Mesenchymal stem cell (in vitro differentiated cells and primary cell): ENCODE measurements at places on chromosomes 3 and 15.

DNA sequence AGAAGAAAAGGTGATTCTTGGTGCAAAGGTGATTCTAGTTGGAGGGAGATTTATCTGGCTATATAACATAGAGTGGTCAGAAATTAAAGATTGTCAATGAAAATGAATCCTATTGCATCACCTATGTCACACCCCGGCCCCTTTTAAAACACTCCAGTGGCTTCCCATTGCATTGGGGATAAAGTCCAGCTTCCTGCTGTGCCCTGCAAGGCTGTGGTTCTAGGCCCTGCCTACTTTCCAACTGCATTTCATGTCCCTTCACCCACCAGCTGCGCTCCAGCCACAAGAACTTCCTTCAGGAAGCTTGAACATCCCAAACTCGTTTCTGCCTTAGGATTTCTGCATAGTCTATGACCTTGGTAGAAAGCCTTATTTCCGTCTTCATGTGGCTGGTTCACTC is 118.7 kb upstream of the UMPS start:
- DNase-seq: no peak

DNA sequence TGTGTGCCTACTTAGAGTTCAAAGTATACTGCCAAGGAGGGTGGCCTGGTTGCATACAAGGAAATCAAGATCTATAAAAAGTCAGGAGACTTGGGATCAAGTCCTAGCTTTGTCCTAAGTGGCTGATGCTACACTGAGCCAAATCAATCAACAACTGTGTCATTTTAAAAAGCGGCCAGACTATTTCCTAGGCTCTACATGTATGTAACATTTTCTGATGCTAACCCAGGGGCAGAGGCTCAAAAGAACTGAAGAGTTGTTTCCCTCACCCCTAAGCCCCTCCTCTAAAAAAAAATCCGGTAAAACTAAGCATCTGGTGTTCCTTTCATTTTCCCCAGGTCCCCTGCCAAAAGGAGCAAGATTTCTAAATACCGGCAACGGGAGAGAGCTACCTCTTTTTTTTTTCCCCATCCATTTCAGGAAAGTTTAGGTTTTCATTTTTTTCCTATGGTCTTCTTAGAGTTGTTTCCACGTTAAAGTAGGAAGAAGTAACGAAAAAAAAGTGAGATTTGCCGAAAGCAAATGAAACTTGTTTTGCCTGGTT is 18.8 kb upstream of the CHD2 start:
- no peak for DNase-seq

DNA sequence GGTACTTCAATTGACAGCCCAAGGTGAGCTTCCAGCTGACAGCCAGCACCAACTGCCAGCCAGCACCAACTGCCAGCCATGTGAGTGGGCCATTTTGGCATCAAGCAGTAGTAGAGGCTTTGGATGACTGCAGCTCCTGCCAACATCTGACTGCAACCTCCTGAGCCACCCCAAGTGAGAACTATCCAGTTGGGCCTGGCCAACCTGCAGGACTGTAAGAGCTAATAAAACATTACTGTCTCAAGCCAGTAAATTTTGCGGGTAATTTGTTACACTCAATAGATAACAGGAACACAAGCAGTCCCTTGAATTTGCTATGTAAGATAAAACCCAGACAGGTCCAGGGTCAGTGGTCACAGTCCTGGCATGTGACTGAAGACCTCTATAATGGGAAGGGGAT is 29.7 kb downstream of the EPHB1 start:
- no peak for DNase-seq

DNA sequence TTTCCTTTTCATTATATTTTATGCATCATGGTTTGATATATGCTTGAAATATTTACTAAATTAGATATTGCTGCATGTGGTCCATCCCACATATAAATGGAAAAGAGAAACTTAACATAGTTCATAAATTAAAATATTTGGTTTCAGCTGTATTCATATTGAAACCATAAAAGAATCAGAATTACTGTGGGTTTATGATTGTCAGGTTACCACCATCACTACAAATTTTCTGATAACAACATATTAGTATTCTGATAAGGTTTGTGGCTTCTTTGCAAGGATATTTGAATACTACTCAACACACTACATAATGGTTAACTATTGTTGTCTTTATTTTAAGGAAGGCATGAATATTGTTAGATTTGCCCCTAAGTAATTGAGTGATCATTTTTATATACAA is 235.5 kb downstream of the UBE2E2 start:
- DNase-seq: no peak

- peak; percentile 12 for DNase-seq
Observed at GRCh38 chr15:26864664-26865191, 2.1 kb upstream of the GABRA5 start.

- peak; percentile 62 for DNase-seq
Observed at GRCh38 chr3:30012941-30013543, 593.4 kb upstream of the TGFBR2 start.

- peak; percentile 44 for DNase-seq
Observed at GRCh38 chr3:165903885-165904630, 66.8 kb upstream of the BCHE start.

GRCh38 chr3:53238051-53238850 is 17.6 kb downstream of the TKT start:
- DNase-seq: peak; percentile 93

- DNase-seq: no peak
Observed at GRCh38 chr3:129348734-129349133, 70.1 kb downstream of the HMCES start.

- peak; percentile 74 for DNase-seq
Observed at GRCh38 chr15:64067564-64068030, 21.3 kb upstream of the DAPK2 start.

DNA sequence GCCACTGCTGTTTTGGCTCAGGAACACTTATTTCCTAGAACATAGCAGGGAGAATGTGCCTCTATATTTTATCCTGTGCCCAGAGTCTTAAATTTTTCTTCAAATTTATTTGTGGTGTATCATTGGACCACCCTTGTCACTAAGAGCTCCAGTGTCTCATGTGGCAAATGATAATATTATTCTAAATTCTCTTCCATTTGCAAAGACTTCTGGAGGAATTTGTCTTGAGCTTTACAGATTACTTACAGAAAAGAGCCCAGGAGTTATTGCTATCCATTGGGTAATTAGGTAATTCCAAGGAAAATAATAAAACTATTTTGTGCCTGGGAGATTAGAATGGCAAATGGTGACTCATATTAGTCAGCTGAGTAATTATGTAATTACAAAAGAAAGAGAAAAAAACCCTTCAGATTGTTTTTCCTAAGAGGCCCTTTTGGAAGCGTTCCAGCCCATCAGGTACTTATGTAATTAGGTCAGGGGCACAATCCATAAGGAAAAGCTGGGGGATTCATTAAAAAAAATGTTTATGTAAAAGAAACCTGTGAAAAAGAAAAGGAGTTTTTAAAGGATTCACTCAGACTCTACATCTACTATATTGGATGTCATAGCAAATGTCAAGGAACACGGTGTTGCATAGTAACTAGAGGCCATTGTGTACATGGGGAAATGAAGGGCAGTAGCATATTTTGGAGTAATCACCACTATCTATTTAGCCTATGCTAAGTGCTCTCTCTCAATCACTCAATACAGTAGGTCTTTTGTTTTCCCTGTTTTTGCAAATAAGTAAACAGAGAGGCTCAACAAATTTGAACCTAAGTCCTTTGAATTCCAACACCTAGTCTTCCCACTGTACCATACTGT is 380.9 kb upstream of the RARB start:
- peak; percentile 41 for DNase-seq

DNA sequence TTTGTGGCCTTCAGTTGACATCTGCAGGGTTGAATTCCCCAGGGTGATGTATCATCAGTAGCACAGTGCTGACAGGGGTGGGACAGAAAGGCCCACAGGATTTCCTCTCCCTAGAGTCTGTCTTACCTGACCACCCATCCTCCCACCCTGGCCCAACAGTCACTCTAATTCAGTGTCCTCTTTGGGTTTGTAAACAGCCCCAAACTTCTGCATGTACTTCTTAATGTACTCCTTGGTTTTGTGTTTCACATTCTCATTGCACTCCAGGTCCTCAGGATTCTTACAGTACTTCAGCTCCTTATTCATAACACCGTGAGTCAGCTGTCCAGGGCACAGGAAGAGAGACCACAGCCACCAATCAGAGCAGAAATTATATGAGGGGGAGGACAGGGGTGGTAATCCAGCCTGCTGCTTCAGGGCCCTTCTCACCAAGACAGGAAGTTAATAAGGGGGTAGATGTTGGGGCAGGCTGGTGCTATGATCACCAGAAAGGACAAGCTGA is 37.5 kb downstream of the NBEAL2 start:
- peak; percentile 80 for DNase-seq

GRCh38 chr3:162956711-162957110 is 1460.1 kb downstream of the OTOL1 start:
- no peak for DNase-seq

- no peak for DNase-seq
Observed at GRCh38 chr15:46322753-46323152, 687.9 kb downstream of the SQOR start.

- peak; percentile 41 for DNase-seq
Observed at GRCh38 chr15:90201944-90202375, 830 bp downstream of the SEMA4B start.

GRCh38 chr3:34212175-34212574 is 413.7 kb downstream of the PDCD6IP start:
- DNase-seq: no peak

GRCh38 chr3:104868291-104868690 is 498.4 kb upstream of the ALCAM start:
- peak; percentile 8 for DNase-seq

DNA sequence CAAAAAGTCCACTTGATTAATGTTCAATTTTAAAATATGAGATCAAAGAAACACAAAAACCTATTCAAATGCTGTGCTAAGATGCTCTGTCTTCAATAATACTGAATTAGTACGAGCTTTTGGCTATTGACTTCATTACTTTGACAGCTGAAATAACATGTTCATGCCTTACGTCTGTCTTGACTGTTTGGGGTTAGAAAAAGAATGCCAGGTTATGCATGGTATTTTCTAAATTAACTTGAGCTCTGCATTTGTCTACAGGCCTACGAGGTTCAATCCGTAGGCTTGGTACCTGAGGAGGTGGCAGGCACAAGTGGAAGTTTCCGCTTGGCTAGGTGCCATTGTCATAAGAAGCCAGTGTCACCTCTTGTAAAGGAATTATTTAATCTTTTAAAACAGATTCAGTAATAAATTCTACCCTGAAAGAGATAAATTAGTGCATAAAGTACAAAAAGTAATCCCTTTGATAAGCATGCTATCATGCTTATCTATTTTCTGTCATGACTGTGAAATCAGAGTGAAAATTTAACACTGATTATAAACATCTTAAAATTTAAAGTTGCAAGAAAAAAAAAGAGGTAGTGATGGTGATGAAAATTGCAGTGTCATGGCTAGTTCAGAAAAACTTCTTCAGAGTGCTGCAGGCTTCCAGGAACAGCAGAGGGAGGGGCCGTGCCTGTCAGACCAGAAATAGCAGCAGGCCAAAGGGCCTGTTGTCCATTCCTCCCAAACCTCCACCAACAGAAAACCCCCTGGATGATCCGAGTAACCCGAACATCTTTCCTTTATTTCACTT is 115.7 kb downstream of the ARRDC4 start:
- peak; percentile 14 for DNase-seq

DNA sequence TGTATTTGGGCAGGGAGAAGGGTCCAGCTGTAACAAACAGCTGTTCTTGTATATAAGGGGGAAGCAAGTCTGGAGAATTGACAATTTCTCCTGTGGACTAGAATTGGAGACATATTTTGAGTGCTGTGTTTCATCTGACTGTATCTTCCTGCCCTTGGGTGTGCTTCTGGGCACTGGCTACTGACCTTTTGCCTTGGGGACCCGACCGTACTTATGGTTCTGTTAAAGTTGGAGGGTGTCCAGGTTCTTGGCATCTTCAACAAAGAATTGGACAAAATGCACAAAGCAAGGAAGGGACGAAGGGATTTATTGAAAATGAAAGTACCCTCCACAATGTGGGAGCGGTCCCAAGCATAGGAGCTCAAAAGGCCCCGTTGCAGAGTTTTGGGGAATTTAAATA is 31.0 kb downstream of the MAP2K1 start:
- no peak for DNase-seq

GRCh38 chr3:145752576-145752975 is 408.4 kb downstream of the PLOD2 start:
- DNase-seq: no peak

- DNase-seq: no peak
Observed at GRCh38 chr3:60291115-60291514, 960.1 kb downstream of the FHIT start.

GRCh38 chr3:90010341-90010740 is 902.9 kb downstream of the EPHA3 start:
- DNase-seq: peak; percentile 61

- no peak for DNase-seq
Observed at GRCh38 chr15:69608661-69609060, 156.0 kb downstream of the RPLP1 start.

DNA sequence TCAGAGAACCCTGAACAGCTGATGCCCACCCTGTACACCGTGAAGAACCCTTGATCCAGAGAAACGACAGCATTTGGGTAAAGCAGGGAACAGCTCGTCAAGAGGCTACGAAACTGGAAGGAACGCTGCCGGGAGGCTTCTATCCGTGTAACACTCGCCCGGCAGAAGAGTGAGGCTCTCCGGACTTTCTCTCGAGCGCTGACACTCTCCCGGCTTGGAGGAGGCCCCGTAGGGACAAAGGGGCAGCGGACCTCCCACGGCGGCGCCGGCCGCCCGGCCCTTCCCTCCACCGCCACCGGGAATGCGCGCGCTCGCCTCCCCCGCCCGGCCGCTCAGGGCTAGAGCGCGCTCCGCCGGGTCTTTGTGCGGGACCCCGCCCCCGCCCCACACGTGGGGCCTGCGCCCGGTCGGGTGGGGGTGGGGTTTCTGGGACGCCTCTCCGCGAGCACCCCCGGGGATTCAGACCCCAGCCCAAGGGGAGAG is 1.7 kb downstream of the HYAL2 start:
- DNase-seq: peak; percentile 77

DNA sequence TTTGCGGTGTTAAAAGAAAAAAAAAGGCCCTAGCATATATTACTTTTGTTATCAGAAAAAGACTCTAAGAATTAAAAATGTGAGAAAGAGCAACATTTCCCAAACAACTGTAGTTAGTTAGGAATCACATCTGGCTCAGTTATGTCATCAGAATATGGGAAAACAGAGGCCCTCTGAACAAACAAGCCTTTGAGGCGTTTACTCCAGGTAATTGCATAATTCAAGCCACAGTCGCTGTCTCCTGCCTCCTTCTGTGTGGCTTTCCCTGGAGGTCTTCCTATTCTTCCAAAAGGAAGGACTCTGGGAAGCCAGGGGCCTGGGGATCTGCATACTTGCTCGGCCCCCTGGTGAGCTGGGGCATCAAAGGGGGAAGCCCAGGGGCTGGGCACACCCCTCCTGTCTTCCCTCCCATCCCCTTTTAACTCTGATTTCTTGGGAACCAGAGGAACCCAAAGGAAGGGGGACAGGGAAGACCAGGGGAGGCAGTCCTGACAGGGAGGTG is 3.7 kb upstream of the FAM107A start:
- no peak for DNase-seq

- peak; percentile 86 for DNase-seq
Observed at GRCh38 chr15:42494998-42495360, 455 bp upstream of the SNAP23 start.

- no peak for DNase-seq
Observed at GRCh38 chr15:88267720-88268119, 11.2 kb upstream of the NTRK3 start.

- peak; percentile 45 for DNase-seq
Observed at GRCh38 chr15:39625856-39626255, 45.0 kb downstream of the THBS1 start.

- DNase-seq: no peak
Observed at GRCh38 chr3:121793078-121793477, 41.8 kb downstream of the IQCB1 start.

- peak; percentile 60 for DNase-seq
Observed at GRCh38 chr3:186821429-186822387, 15.4 kb upstream of the RFC4 start.

GRCh38 chr3:62727981-62728380 is 147.2 kb downstream of the CADPS start:
- DNase-seq: no peak
